SW480 (cell line): ENCODE measurements at places on chromosomes 3 and 15.

DNA sequence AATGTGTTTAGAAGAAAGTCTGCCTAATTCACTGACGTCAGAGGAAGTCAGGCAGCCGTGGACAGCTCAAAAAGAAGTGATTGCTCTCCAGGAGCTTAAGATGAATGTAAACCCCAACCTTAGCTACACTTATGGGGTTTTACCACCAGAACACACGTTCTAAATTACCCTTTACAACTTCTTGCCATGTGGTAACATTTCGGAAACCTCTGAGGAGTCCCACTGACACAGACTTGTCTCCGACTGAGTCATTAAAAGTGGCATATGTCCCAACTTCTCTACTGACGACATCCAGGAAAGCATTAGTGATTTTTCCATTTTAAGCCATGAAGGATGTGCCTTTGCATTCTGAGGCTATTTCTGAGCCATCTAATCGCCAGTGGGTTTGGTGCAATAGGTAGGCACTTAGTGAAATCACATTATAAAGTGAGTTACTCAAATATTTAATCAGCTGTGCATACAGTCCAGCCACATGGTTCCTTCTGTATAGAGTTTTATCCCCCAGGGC, 32.4 kb downstream of the C2CD4A start:
- DNase-seq, result no peak

- no peak for DNase-seq
Measured at GRCh38 chr15:80836223-80836622, 57.1 kb downstream of the CEMIP start.

- DNase-seq, result no peak
Measured at GRCh38 chr3:43372809-43373559, 86.6 kb downstream of the SNRK start.

DNA sequence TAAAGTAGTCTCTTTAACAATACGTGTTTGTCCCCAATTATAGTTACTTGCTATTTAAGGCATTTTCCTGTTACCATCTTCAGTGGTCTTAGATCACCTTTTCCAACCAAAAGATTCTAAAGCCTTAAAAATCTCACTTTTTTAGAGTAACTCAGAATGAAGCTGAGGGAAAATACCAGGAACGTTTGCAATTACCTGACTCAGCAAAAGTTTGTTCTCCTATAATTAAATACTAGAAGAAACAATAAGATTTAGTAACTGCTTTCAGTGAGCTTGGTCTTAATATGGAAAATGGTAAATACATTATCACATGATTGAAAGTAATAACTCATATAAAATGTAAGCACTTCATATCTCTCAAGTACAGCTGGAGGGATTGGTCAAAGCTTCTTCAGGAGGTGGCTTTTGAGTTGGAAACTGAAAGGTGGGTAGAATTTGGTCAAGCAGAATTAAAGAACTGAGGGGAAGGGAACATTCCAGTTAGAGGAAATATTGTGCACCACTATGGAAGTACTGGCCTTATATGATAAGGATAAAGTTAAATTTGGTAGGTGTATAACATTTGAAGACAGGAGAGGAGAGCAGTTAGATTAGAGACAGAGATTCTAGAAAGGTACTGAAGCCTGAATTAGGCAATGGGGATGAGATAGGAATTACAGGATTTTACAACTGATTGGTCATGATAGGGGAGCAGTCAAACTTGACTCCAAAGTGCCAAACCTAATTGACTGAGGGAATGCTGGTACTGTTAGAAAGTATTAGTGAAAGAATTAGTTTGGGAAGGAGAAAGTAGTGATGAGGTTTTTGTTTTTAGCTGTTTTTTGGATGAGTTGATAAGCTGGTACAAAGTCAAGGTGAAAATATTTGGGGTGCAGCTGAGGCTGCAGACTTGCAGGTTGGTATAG, 21.9 kb downstream of the TSC22D2 start:
- no peak for DNase-seq

DNA sequence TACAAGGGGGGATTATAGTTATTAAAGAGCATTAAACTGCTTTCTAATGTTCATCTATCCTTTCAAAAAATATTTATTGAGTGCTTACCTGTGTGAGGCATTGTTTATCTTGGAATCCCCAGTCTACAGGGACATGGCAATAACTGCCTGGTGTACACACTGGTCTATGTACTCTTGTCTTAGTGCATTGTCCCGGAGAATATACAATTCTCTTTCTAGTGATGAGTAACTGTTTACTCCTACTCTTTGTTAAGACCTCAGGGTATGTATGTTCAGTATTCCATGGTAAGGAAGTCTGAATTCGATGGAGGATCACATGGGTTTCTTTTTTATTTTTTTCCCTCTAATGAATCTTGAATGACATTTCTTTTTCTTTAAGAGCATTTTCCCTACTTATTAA, 772.4 kb upstream of the NR2F2 start:
- DNase-seq, result peak; percentile 40

DNA sequence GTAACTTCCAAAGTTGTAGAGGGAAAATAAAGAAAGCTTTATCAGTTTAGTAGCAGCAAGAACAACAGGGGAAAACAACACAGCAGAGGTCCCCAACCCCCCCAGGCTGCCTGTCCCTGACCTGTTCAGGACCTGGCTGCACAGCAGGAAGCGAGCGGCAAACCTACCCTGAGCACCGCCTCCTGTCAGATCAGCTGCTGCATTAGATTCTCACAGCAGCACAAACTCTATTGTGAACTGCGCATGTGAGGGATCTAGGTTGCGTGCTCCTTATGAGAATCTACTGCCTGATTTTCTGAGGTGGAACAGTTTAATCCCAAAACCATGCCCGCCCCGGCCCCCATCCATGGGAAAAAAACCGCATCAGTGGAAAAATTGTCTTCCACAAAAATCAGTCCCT, 40.3 kb downstream of the USP50 start:
- DNase-seq, result no peak

GRCh38 chr15:73440571-73440970, 2.4 kb upstream of the REC114 start:
- no peak for DNase-seq

GRCh38 chr3:24133942-24134341, 188.9 kb downstream of the NR1D2 start:
- no peak for DNase-seq

GRCh38 chr3:53342353-53342752, 5.0 kb downstream of the DCP1A start:
- no peak for DNase-seq

- DNase-seq, result no peak
Measured at GRCh38 chr15:63505842-63506222, 1.4 kb downstream of the USP3 start.

GRCh38 chr3:52498137-52499054, 3.3 kb downstream of the STAB1 start:
- no peak for DNase-seq

- DNase-seq, result no peak
Measured at GRCh38 chr3:101943029-101943428, 93.7 kb downstream of the NFKBIZ start.

- no peak for DNase-seq
Measured at GRCh38 chr3:130621824-130622223, 104.8 kb downstream of the COL6A6 start.

- DNase-seq, result no peak
Measured at GRCh38 chr3:188031121-188031520, 122.8 kb upstream of the LPP start.

DNA sequence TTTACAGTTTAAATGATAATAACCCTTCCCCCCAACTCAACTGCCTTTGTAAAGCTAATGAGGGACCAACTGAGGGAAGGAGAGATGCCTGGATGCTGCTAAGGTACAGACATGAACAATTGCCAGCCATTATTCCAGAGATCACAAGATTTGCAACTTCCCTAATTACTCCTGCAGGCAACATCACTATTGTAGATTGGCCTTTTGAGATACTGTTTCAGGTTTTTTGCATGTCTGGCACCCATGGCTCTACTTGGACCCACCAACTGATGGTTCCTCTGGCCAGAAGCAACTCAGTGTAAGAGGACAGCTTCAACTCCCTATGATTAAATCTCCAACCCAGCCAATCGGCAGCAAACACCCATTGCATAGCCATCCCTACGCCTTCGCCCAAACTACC, 478.7 kb downstream of the FHIT start:
- DNase-seq, result no peak

- peak; percentile 96 for DNase-seq
Measured at GRCh38 chr3:170425491-170426239, 7.0 kb downstream of the CLDN11 start.

DNA sequence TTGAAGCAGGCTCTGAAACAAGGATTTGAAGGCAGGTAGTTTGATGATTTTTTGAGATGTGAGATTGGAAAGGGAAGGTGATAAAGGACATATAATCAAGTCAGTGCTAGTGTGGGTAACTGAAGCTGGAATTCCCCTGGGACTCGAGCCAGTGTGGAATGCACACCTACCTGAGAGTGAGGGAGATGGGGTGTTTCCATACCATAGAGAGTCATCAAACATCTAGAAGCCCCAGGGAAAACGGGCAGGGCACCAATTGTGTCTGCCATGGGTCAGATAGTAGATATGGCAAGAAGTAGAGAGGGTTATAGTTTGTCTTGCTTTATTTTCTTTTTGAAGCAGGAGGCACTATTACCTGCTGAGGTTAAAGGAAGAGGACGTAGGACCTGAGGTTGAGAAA, 120.0 kb downstream of the SSR3 start:
- DNase-seq, result no peak

DNA sequence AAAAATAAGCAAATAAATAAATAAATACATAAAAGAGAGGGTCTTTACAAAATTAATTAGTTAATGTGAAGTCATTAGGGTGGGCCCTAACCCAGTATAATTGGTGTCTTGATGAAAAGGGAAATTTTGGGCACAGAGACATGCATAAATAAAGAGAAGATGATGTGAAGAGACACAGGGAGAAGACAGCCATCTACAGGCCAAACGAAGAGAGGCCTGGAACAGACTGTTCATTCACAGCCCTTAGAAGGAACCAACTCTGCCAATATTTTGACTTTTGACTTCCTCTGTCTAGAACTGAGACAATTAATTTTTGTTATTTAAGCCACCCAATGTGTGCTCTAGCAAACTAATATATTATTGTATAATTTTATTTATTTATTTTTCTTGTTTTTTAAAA, 29.6 kb upstream of the SELENOK start:
- DNase-seq, result peak; percentile 11

DNA sequence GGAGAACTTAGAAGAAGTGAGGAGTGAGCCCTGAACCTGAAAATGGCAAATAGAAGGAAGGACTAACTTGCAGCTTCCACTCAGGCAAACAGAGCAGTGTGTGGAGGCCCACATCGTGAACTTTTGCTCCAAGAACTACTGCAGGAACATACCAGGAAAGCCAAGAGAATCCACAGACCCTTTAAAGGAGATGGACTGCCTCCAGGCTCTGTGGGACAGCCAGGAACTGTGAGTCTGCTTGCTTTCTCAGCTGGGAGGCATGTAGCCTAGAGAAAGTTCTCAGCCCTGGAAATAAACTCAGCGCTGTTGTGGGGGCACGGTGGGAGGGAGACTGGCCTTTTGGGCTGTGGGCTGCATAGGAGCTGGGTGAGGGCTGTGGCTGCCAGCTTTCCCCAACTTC, 93.0 kb downstream of the SNRK start:
- no peak for DNase-seq

GRCh38 chr3:13790376-13791197, 89.3 kb downstream of the WNT7A start:
- DNase-seq, result no peak

DNA sequence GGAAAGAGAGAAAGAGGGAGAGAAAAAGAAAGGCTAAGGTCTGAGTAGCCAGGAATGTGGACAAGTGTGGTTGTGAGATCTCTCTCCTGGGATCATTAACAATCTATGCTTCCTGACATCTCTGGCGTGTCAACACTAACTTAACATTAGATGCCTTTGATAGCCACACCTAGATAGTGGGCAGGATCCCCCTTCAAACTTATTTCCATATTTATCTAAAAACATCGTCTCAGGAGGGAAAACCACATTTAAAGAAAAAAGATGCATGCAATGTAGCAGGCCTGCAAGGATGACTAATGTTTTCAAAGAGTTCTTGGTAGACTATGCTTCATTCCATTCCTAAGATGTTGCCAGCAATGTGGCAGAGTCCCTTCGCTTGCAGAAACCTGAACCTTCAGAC, 80.9 kb downstream of the MLH1 start:
- peak; percentile 10 for DNase-seq

DNA sequence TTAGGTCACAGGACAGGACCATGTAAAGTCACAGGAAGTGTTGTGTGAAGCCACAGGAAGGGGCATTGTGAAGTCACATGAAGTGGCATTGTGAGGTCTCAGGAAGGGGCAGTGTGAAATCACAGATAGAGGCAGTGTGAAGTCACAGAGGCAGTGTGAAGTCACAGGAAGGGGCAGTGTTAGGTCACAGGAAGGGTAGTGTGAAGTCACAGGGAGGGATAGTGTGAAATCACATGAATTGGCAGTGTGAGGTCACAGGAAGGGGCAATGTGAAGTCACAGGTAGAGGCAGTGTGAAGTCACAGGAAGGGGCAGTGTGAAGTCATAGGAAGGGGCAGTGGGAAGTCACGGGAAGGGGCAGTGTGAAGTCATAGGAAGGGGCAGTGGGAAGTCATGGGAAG, 37.9 kb downstream of the GASK1A start:
- DNase-seq, result no peak

GRCh38 chr3:143627336-143627735, 220.9 kb downstream of the SLC9A9 start:
- no peak for DNase-seq
